ENCODE measurements at places on chromosomes 1 and 21. TPM values are rescaled to one million over a fixed set of nuclear protein-coding genes. Genes with fewer than 3 reads are reported as not detected.

The SH3GLB1 gene
- total RNA-seq, result 79.1 TPM

- no peak for DNase-seq
Measured at GRCh38 chr1:51247022-51247421, 10.9 kb downstream of the RNF11 start.

DNA sequence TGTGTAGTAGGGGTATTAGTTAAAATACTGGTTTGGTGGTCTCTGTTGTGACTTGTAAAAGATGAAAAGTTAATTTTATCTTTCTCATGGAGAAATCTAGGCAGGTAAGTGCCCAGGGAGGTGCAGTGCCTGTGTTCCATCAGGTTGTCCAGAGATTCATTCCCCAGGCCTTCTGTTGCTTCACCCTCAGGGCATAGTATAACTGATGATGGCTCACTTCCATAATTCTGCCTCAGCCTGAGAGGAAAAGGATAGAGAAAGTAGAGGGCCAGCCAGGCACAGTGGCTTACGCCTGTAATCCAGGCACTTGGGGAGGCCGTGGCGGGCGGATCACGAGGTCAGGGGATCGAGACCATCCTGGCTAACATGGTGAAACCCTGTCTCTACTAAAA is 153.9 kb downstream of the FMN2 start:
- DNase-seq, result no peak

DNA sequence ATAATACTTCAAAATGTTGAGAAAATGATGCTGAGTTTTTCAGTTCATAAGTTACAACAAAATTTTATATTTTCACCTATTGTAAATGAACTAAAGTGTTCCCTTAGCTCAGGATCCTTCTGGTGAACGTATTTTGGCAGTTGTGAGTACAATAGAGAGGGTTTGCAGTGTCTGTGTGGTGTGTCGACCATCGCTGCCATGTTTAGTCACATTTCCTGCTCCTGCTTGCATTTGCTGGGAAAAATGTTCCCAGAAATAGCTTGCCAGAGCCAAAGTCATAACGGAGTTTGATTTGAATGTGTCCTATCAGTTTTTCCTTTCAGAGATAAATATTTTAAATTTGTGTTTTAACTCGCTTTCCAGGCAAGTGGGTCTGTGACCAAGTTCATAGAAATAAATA is 117.1 kb upstream of the COL6A1 start:
- no peak for DNase-seq

DNA sequence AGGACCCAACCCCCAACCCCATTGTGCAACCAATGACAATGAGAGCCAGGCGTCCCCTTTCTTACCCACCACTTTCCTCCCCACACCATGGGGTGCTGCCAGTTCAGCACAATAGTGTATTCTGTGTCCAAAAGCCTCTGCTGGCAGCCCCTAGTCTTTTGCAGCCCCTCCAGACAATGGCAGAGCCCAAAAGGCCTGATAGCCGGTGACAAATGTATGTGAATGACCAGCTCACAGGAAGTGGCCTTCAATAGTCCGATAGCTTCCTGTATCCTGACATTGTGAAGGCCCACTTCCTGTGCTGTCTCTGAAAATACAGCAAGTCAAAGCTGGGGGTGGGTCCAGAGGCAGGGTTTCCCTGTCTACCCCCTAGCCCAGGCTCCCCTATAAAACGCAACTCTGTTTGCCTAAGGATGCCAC is 16.6 kb downstream of the SMIM12 start:
- DNase-seq, result no peak

DNA sequence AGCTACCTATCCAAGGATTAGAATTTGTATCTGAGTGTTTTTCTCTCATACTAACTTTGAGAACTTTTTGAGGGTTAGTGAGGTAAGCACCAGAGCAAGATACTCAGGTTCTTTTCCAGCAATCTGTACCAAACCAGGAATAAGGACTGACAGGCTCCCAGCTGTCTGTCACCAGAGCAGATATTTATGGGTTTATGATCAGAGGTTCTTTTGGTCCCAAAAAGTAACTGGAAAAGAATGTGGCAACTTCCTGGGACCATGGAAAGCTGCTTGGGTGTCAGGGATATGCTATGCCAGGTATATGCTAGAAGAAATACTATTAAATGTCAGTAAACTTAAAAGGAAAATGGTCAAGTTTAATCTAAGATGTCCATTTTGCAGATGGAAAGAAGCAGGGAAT is 75.7 kb upstream of the ZNF326 start:
- DNase-seq, result no peak

DNA sequence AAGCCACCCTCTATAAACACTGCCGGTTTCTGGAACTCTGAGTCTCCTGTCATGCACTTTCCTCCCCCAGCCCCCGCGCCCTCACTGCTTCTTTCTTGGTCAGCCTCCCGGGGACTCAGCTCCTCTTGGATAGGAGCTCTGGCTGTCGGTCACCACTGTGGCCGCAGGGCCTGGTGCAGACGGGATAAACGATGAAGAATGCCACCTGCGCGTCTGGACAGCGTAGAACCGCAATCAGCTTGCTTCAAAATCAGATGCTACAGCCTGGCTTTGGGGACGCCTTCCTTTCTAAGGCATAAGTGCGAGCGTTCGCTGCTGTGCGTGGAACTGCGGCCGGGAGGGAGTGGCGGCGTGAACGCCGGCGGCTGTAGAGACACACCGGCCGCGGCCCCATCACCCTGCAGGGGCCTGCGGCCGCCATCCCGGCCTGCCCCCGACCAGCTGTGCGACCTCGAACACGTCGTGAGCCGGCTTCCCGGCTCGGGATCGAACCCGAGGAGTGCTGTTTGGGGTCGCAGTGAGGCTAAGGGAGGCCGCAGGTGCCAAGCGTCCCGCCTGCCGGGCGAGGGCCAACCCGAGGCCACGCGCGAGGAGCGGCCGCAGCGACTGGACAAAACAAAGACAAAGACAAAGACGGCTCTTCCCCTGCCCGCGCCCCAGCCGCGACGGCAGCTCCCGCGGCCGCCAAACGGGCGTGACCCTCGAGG is 688 bp downstream of the PTTG1IP start:
- DNase-seq, result no peak

The MSH4 gene
- 0.37 TPM for total RNA-seq

DNA sequence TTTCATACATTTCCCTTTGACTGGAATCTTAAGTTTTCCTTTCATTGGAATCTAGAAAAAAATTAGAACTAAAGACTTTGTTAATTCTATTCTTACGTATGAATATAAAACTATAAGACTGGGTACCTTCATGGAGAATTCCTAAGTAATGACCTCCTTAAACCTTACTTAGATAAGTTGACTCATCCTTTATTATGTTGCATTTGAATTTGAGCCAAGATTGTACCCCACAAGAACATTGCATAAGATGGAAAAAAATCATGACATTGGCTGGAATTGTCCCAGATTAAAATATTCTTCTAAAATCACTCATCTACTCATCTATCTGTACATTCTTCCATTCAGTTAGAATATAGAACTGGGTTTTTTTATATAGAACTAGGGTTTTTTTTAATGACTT is 137.4 kb downstream of the C1orf21 start:
- DNase-seq, result no peak

The ZNF648 gene
- total RNA-seq, result not detected

The ANKRD35 gene
- total RNA-seq, result 1.9 TPM

DNA sequence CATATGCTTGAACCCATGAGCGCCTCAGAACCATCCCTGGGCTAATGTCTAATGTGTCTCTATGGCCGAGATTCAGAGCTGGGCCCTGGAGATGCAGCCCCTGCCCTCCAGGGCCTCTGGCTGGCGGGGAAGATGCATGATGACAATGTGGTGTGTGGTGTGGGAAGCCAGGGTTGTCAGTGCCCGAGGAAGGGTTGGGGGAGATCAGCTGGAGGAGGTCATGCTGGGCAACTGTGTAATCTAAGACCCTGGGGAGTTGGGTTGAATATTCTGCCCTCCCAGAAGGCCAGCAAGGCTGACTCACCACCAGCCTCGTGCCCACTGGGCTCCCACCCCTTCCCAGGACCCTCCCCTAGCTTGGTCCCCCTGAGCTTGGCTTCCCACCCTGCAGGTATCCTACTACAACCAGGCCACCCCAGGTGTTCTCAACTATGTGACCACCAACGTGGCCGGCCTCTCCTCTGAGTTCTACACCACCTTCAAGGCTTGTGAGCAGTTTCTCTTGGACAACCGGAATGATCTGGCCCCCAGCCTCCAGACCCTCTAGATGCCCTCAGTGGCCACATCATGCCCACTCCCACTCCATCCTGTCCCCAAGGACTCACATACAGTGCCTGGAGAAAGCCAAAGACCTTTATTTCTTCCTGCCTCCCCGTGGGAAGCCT is 14.6 kb downstream of the FAM151A start:
- DNase-seq, result no peak

DNA sequence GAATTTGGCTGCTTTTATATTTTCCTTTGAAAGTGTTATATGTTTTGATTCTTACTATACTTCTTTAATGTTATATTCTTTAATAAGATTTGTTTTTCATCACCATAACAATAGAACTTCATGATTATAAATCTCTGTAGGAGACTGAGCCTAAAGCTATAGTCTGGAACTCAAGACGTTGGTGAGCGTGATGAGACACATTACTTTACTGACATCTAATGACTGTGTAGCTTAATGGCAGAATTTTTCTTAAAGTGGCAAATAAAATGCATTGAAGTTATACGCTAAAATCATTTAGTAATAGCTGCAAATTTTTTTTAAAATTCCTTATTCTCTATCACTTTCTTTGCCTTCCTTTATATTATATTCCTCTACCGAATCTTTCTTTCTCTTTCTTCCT is 56.1 kb upstream of the HAO2 start:
- DNase-seq, result no peak

The MROH9 gene
- total RNA-seq, result not detected

GRCh38 chr21:35922618-35923017 is 137.7 kb downstream of the SETD4 start:
- DNase-seq, result no peak

The STYXL2 gene
- total RNA-seq, result 0.12 TPM
